ENCODE measurements at places on chromosomes 7 and 10.

DNA sequence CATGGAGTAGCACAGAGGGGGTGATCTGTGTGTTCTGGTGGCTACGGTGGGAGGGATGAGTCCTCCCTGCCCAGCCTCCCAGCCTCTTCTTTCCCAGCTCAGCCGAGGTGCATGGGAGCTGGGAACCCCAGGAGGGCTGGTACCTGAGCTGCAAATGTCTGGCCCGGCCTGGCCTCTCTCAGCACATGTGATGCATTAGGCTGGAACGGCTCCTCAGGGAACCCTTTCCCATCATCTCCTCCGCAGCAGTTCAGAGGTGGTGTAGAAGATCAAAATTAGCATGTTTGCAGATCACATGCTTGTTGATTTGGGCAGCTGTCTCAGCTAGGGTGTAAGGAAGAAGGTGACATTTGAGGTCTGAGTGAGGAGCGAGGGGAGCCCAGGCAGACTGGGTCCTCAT, 126.6 kb downstream of the EMX2 start:
- no peak for DNase-seq

- no peak for DNase-seq
These were observed 288.0 kb downstream of the PTPRN2 start for GRCh38 chr7:158299607-158300006.

DNA sequence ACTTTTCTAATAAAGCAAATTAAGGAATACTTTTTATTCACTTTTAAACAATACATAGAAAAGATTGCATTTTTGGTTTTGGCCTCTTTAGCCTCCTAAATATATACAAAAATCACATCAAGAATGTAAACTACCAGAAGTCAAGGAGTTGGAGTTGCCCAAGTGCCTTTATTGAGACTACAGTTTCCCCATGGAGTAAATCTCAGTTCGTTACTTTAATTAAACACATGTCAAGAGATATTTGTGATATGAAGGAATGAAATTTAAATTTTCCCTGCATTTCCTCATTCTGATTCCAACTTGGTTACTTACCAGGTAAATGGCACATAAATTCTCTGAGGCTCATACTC, 492.9 kb downstream of the TNS3 start:
- DNase-seq = no peak

DNA sequence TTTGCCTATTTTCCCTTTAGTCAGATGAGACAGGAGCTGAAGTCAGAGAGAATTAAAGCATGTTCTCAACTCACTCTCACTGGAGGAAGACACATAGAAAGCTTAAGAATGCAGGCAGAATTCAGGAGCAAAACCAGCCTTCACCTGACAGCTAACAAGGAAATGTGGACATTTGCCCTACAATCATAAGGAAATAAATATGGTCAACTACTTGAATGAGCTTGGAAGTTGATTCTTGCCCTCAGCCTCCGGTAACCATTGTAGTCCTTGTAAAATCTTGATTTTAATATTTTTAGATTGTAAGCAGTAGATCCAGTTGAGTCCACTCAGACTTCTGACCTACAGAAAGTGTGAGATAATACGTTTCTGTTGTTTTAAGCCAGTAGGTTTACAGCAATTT, 752.5 kb upstream of the ZWINT start:
- DNase-seq = no peak

DNA sequence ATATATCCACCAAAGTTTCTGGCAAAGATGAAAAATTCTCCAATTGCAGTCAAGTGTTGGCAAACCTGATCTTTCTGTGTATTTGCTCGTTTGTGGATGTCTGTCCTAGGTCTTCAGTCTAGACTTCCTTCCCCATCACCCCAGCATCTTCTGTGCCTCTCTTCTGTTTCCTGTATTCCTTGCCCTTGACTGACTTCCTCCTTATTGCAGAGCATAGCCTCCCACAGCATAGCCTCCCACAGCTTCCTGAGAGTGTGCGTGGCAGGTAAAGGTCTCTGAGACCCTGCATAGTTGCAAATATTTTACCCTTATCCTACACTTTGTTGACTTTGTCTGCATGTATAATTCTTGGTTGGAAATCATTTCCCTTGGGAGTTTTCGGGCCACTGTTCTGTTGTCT, 18.4 kb downstream of the SLC18A2 start:
- DNase-seq = peak; percentile 10

GRCh38 chr10:43090188-43090587, 13.3 kb downstream of the RET start:
- no peak for DNase-seq

DNA sequence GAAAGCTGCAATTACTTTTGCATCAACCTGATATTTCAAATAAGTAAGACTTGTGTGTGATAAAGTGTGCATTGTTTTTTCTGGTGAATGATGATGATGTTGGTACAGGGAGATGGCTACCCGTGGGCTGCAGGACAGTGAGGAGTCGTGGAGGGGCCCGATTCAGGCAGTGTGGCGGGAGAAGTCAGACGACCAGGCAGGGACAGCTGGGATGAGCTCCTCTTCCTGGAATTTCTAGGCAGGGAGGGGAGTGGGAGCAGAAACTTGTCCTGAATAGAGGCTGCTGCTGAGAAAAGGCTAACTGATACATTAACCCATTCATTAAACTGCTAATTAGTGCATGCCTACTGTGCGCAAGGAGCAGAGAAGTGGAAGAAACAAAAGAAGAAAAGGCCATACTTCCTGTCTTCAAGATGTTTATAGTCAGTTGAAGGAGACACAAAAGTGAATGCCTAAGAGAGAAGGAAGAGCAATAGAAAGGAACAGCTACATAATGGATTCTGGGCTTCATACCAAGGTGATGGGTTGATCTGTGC, 9.3 kb upstream of the GATAD1 start:
- DNase-seq = no peak

Measured in suppressor macrophage treated with lipopolysaccharide for 4 hours (primary cell).